Mucosa of descending colon (tissue), 3 donors: ENCODE measurements at places on chromosomes 12 and 14. TPM values are rescaled to one million over a fixed set of nuclear protein-coding genes. Genes with fewer than 3 reads are reported as not detected.
A peak's percentile ranks its signal among the peaks of the same experiment; 100 is the strongest.

DNA sequence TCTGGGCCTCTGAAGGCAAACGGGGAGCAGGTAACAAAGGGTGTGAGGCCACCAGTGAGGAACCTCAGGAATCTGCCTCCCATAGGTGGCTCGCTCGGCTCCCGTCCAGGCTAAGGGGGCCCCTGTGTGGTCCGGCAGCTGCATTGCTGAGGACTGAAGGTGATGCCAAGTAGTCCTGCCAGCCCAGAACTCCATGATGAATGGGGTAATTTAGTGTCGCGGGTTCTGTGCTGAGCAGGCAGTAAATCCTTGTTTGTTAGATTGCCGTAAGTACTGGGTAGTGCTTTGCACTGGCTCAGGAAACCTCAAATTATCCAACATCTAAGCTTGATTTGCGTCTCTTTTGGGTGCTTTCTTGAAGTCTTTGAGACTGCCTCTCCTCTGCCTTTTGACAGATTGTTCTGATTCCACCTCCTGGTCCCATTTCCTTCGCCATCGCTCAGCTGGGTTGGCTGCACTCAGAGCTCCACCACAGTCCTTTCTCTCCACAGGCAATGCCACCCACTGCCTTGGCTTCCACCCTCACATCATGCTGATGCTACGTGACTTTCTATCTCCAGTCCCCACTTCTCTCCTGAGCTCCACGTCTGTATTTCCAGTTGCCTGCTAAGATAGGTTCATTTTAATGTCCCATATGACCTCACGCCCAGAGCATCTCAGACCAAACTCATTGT lies 392.0 kb downstream of the FUT8 start:
- DNase-seq: no peak

- DNase-seq: peak; percentile 68
Measured at GRCh38 chr12:47079981-47080724, 394 bp upstream of the AMIGO2 start.

- peak; percentile 21 for DNase-seq
Measured at GRCh38 chr14:104292084-104292970, 153.9 kb downstream of the KIF26A start.

- DNase-seq: no peak
Measured at GRCh38 chr12:125606312-125606711, 541.1 kb downstream of the AACS start.

DNA sequence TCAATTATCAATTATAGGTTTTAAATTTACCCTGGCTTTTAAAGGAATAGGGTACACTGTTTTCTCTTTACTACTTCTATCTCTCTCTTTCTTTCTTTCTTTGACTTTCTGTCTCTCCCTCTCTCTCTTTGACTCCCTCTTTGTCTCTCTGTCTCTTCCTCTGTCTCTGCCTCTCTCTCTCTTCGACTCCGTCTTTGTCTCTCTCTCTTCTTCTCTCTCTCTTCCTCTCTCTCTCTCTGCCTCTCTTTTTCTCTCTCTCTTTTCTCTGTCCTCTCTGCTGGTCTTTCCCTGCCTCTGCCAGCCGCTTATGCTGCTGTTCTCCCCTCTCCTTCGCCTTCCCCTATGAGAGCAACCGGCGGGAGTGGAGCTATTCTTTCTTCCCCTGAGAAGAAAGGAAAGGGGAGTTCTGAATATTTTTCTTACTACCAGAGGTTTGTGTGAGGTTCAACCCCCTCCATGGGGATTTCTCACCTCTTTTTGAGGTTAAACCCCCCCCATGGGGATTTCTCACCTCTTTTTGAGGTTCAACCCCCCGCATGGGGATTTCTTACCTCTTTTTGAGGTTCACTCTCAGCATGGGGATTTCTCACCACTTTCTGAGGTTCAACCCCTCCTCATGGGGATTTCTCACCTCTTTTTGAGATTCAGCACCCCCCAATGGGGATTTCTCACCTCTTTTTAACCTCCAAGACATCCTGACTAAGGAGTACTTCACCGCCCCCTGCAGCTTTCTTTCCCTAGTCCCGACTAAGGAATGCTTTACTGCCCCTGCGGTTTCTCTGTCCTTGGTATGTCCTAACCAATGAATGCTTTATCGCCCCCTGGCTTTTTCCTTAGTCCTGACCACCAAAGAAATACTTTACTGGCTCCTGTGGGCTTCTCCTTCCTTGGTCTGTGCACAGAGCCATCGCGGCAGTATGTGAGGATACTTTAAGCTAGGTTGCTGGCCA lies 27.4 kb upstream of the DDHD1 start:
- DNase-seq: peak; percentile 13

DNA sequence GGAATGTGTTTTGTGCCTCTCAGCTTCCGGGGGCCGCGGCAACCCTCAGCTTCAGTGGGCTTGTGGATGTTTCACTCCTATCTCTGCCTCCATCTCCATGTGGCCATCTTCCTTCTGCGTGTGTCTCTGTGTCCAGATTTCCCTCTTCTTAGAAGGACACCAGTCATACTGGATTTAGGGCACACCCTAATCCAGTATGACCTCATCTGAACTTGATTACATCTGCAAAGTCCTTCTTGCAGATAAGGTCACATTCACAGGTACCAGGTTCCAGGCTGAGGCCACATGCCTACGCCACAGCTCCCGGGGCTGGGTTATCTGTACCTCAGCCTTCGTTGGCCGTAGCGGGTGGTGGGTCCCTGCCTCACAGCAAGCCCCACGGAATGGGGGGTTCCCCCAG lies 68.9 kb downstream of the ZNF664 start:
- DNase-seq: no peak

DNA sequence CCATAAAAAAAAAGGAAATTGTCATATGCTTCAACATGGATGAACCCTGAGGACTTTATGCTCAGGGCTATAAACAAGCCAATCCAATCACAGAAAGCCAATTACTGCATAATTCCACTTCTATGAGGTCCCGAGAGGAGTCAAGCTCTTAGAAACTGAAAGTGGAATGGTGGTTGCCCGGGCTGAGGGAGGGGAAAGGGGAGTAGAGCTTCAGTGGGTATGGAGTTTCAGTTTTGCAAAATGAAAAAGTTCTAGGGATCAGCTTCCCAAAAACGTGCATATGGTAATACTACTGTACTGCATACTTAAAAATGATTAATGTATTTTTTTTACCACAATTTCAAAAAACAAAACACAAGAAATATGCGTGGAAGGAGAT lies 52.0 kb downstream of the RNF34 start:
- no peak for DNase-seq

GRCh38 chr12:93370947-93371346 lies 6.8 kb upstream of the NUDT4 start:
- no peak for DNase-seq

- DNase-seq: no peak
Measured at GRCh38 chr14:43503508-43503907, 1003.6 kb downstream of the FSCB start.

DNA sequence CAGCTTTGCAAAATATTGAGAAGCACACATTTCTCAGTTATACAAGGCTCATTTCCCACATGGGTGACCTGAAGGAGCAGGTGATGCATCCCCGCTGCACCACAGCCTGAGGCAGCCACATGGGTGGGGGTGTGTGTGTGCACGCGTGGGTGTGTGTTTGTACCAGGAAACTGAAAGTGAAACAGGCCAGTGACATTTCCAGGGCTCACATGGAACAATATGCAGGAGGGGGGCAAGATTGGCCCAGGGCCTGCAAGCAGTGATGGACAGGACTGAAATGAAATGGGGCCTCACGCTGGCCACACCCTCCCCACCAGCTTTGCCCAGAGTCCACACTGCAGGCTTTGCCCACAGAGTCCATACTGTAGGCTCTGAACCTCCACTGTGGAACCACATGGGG lies 154.2 kb upstream of the PARP11 start:
- DNase-seq: no peak

DNA sequence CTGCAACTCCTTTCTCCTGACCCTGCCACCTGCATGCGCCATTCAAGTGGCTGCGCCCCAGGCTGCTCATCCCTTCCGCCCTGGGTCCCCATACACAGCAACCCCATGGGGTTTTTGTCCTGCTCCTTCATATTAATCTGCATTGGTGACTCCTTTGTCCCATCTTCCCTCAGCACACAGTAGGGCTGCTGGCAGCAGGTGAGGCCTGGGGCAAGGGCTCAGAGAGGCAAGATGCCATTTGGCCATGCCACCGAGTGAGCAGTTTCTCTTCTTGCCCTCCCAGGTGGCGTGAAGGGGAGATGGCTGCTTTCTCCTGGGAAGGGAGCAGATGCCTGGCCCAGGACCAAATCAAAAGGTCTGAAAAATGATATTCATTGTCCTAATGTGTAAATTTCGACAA lies 9.1 kb downstream of the RTL1 start:
- DNase-seq: no peak

DNA sequence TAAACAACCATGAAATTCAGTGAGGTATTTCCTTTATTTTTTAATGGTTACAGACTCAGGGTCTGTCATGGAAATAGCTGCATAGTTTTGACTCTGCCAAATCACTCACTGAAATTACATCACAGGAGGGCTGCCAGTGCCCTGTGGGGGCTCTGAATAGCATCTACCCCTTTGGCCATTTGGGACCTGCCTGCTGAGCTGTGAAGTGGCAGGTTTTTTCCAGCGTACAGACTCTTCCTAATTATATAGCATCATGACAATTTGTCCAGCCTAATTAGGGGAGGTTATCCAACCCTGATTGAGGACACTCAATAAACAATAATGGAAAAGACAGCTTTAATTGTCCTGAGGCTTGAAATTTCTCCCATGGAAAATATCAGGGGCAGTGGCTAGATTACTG lies 1.8 kb upstream of the COCH start:
- DNase-seq: no peak

DNA sequence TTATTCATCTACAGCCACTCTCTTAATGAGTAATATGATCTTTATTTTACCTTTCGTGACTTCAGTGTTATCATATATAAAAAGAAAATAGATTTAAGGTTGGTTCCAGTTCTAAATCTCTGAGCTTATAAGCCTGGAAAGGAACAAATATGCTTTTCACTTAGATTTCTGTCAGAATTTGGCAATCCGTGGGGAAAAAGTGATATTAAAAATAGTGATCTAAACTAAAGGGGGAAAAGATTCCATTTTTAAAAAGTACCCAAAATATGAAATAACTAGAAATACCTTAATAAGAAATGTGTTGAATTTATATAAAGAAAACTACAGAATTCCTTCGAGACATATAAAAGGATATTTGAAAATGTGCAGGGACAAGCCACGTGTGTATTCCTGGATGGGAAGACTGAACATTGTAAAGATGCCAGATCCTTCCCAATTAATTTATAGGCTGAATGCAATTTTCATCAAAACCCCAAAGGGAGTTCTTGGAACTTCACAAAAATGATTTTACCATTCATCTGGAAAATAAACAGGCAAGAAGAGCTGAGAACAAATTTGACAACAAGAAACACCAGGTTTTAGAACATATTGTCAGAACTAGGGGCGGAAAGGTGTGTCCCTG lies 142.5 kb downstream of the EFCAB11 start:
- DNase-seq: no peak

DNA sequence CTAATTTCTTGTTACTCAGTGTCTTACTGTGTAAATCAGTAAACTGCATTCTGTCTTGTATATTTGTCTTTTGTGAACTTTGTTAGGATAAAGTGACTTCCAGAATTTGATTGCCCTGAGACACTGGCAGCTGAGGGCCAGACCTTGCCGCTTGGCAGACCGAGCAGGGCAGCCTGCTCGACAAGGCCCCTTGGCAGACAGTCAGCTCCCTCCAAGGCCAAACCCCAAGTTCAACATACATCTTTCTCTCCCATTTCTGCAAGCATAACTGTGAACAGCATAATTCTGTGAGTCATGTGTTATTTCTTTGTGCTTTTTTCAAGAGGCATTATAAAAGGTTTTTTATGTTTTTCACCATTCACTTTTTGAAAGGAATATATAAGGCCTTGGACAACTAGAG lies 39.2 kb upstream of the BMAL2 start:
- no peak for DNase-seq

DNA sequence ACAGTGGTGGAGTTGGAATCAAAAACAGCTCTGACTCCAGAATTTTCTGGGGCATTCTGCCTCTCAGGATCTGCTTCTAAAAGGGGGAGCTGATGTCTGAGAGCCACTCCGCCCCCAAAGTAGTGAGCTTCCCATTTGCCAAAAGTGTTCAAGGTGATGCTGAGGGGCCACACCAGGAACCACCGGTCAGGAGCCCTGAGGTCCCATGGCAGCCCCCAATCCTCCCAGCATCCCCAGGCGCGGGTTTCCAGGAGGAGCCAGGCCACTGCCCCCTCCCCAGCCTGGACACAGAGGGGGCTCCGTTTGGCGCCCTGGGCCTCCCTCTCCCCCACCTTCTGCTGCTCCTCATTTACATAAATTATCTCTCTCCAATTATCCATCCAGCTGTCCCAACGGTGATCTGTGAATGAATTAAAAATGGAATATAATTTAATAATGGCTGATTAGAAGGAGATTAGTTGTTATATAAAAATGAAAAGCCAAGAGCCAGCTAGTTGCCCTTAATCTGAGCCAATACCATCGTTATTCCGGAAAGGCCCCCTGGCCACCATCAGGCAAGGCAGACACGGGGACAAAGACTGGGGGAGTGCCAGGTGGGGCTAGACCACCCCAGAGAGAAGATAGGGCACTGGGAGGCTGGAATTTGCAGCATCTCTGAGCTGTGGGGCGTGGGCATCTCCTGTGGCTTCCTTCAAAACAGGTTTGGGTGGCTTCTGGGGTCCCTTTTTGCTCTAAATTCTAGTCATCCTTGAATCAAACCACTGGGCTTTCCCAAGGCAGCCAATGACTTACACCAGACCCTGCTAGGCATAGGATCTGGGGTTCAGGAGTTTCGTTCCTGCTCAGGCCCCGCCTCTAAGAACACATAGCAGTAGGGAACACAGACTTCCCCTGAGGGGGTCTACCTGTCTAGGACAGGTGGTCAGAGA lies 19.7 kb upstream of the VSX2 start:
- DNase-seq: no peak

- DNase-seq: no peak
Measured at GRCh38 chr12:128322341-128322740, 55.4 kb downstream of the TMEM132C start.

DNA sequence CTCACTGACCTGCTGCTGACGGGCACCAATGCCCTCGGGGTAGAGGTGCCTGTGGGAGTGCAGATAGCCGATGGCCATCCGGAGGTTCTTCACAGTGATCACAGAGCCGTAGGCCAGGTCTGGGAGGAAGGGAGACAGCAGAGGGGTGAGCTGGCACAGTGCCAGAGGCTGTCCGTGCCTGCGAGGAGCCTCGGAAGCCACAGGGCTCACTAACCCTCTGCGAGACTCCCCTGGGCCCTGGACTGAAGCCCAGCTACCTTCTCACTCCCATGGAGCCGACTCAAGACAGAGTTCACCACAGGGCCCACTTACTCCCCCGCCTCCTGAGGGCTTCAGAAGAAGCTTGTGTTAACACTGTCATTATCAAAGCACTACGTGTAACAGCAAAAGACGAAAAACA lies 24.5 kb downstream of the POMT2 start:
- DNase-seq: no peak

MNAT1 gene
- total RNA-seq: 14.3 TPM

NOVA1 gene
- 3.0 TPM for total RNA-seq

TMEM119 gene
- 4.1 TPM for total RNA-seq

BCL2L14 gene
- total RNA-seq: 74.4 TPM

OR6S1 gene
- not detected for total RNA-seq

PLEKHD1 gene
- 0.06 TPM for total RNA-seq

SIRT4 gene
- 3.9 TPM for total RNA-seq

CEBPE gene
- not detected for total RNA-seq
